ENCODE measurements at places on chromosomes 11 and 22.

GRCh38 chr11:114180301-114181055, 115.7 kb upstream of the NNMT start:
- no peak for DNase-seq

- no peak for DNase-seq
These were observed 3.3 kb downstream of the SYT7 start for GRCh38 chr11:61577383-61578118.

GRCh38 chr11:103958475-103959215, 77.8 kb upstream of the DDI1 start:
- no peak for DNase-seq

GRCh38 chr11:107682572-107682971, 29.3 kb downstream of the SLN start:
- DNase-seq, result no peak

DNA sequence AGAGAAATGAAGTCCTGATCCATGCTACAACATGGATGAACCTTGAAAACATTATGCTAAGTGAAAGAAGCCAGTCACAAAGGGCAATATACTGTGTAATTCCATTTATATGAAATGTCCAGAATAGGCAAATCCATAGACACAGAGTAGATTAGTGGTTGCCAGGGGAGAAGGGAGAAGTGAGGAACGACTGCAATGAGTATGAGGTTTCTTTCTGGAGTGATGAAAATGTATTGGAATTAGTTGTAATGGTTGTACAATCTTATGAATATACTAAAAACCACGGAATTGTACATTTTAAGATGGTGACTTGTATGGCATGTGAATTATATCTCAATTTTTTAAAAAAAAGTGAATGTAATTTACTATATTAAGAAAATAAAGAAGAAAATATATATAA, 83.1 kb upstream of the GDPD4 start:
- DNase-seq, result no peak

GRCh38 chr11:78868563-78868962, 293.9 kb upstream of the NARS2 start:
- DNase-seq, result no peak
